ENCODE measurements at places on chromosomes 5 and 9.

- DNase-seq = no peak
Observed at GRCh38 chr5:91925249-91925648, 542.1 kb upstream of the ARRDC3 start.

- DNase-seq = no peak
Observed at GRCh38 chr5:139147483-139148087, 50.6 kb downstream of the SIL1 start.

GRCh38 chr9:93097511-93098201 is 1.6 kb downstream of the CARD19 start:
- DNase-seq = no peak

DNA sequence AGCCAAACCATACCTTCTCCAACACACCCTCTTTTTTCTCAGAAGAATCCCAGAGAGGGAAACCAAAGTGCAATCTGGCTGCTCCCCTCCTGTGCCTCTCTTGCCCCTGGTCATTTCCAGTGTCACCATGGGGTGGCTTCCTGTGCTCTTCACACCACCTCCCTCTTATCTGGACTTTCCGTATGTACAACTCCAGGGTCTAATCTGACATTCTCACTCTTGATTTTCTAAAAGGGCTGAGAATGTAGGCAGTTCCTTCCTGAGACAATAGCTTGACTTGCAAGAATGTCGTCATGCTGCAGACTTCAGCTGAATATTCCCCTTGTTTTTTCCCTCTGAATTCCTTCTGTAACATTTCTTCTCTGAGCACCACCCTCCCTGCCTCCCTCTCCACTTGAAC is 110.2 kb downstream of the FBXL7 start:
- no peak for DNase-seq

- DNase-seq = no peak
Observed at GRCh38 chr9:6765396-6765795, 7.6 kb downstream of the KDM4C start.

Measured in amniotic stem cell (primary cell).